ENCODE measurements at places on chromosomes 1 and 21.

DNA sequence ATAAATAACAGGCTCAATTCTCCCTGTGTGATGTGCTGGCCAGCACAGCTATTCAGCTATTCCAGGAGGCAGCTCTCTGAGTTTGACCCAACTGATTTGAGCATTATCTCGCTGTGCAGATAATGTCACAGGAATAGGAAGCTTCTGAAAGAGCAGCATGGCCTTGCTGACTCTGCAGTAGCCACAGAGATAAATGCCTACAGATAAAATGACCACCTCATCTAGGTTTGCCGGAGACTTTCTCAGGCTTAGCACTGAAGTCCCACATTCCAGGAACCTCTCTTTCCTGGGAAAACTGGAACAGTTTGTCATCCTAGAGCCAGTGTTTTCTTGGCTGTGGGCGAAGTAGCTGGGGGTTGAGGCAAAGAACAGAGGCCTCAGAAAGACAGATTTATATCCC is 98.9 kb downstream of the MRPL39 start:
- DNase-seq: peak; percentile 16

GRCh38 chr1:100188617-100189016 is 10.6 kb upstream of the LRRC39 start:
- peak; percentile 59 for DNase-seq

GRCh38 chr1:10679496-10680220 is 116.8 kb downstream of the CASZ1 start:
- DNase-seq: peak; percentile 70

DNA sequence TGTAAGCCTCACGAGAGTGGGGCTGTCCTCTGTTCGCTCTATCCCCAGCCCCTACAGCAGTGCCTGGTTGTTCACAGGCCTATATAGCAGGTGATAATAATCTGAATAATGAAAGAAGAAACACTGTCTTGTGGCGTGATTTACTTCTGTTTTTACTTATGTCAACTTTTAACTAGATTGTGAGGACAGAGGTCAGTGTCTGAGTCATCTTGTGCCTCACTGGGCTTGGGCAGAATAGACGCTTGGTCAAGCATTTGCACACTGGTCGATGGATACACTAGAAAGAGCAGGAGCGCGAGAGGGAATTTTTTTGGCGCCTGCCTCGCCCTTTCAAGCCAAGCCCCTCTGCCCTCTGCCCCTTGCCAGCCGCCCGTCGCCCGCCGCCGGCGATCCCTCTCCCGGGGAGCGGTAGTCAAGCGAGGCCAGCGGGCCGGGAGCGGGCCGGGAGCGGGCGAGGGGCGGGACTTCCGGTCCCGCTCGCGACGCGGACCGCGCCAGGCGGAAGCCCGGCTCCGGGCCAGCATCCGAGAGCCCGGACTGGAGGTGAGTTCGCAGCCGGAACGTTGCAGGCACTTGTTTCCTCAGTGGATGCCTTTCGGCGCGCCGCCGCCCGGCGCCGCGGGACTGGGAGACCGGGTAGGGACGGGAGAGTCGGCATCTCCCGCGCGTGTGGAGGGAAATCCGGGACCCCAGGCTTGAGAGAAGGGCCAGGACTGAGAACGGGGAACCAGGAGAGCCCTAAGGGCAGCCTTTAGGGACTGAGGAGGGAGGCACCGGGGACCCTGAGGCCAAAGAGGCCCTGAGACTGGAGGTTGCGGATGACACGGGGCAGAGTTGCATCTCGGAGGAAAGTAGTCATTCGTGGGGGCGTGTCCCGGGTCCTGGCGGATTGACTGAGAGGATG is at the start of gene DISP1:
Gene DISP1 (plus strand): TSS at position 504 of the 904 bp plus-strand sequence. CDS start 127,785 bp downstream, outside the sequence.
- peak; percentile 77 for DNase-seq

GRCh38 chr1:52904927-52905698 is 16.4 kb downstream of the ECHDC2 start:
- peak; percentile 38 for DNase-seq

Measured in fibroblast of skin of right biceps (primary cell).